RPMI7951 (cell line): ENCODE measurements at places on chromosomes 3 and 15. TPM values are rescaled to one million over a fixed set of nuclear protein-coding genes. Genes with fewer than 3 reads are reported as not detected.

Gene RGMA
- total RNA-seq: not detected in 2 replicates

Gene UBAP1L
- total RNA-seq: 0.12 and 0.39 TPM in 2 replicates

Gene PLAAT1
- not detected in 2 replicates for total RNA-seq

Gene CNTN4
- not detected in 2 replicates for total RNA-seq

Gene LIPH
- total RNA-seq: not detected in 2 replicates

Gene SCN5A
- total RNA-seq: under 0.01 and 0.59 TPM in 2 replicates

Gene UCN2
- total RNA-seq: 4.3 and 7.2 TPM in 2 replicates

Gene ADAMTS17
- total RNA-seq: 1.6 and 2.7 TPM in 2 replicates

Gene CCDC54
- not detected in 2 replicates for total RNA-seq

Gene GNAT1
- not detected in 2 replicates for total RNA-seq

Gene XCR1
- not detected in 2 replicates for total RNA-seq

Gene SLC38A3
- not detected in 2 replicates for total RNA-seq

Gene RNU5B-1
- total RNA-seq: not detected in 2 replicates

Gene ZKSCAN7
- 3.6 and 5.8 TPM in 2 replicates for total RNA-seq

Gene NUTM1
- under 0.01 TPM in 1 of 2 replicates, not detected in the other for total RNA-seq

Gene RBPMS2
- not detected in 2 replicates for total RNA-seq

Gene CKMT1A
- total RNA-seq: 0.24 TPM in 1 of 2 replicates, not detected in the other

Gene CPEB1
- total RNA-seq: 6.1 and 12.1 TPM in 2 replicates

Gene AP2M1
- 699 and 754 TPM in 2 replicates for total RNA-seq

Gene TIMP4
- total RNA-seq: 0.10 TPM in 1 of 2 replicates, not detected in the other

Gene SLC28A2
- total RNA-seq: not detected in 2 replicates

Gene RPL39L
- 142 and 143 TPM in 2 replicates for total RNA-seq

Gene TERC
- total RNA-seq: 45.8 and 88.5 TPM in 2 replicates

Gene ZPLD1
- 0.20 TPM in 1 of 2 replicates, not detected in the other for total RNA-seq

Gene RAP2B
- total RNA-seq: 10.0 and 10.3 TPM in 2 replicates

Gene PSTPIP1
- total RNA-seq: 0.29 TPM in 1 of 2 replicates, not detected in the other

Gene HCLS1
- total RNA-seq: 0.24 and 0.39 TPM in 2 replicates

Gene ABI3BP
- 0.29 and 0.48 TPM in 2 replicates for total RNA-seq

Gene SGO1
- total RNA-seq: 26.0 and 33.8 TPM in 2 replicates

Gene SLC12A1
- 0.10 TPM in 1 of 2 replicates, not detected in the other for total RNA-seq

Gene KBTBD13
- not detected in 2 replicates for total RNA-seq

Gene CLDN18
- not detected in 2 replicates for total RNA-seq

Gene TNK2
- total RNA-seq: 7.1 and 8.7 TPM in 2 replicates

Gene PARP15
- total RNA-seq: 0.10 TPM in 1 of 2 replicates, not detected in the other

Gene ZNF80
- not detected in 2 replicates for total RNA-seq

Gene CHRM5
- not detected in 2 replicates for total RNA-seq

Gene FOXL2NB
- total RNA-seq: under 0.01 TPM in 1 of 2 replicates, not detected in the other

Gene PPM1M
- 11.0 and 12.3 TPM in 2 replicates for total RNA-seq

Gene AP3B2
- total RNA-seq: 1.4 and 1.7 TPM in 2 replicates

Gene ZIC1
- 12.1 and 12.2 TPM in 2 replicates for total RNA-seq

Gene PRR20G
- not detected in 2 replicates for total RNA-seq

Gene CEP19
- total RNA-seq: 9.4 and 11.2 TPM in 2 replicates

Gene PLSCR5
- not detected in 2 replicates for total RNA-seq

Gene SERPINI2
- not detected in 2 replicates for total RNA-seq

Gene C3orf22
- total RNA-seq: not detected in 2 replicates

Gene GATM
- total RNA-seq: 0.68 and 1.4 TPM in 2 replicates

Gene SYNM
- 6.6 and 7.3 TPM in 2 replicates for total RNA-seq

Gene SLITRK3
- total RNA-seq: not detected in 2 replicates

Gene SELENOK
- 145 and 165 TPM in 2 replicates for total RNA-seq

Gene SERINC4
- total RNA-seq: not detected in 2 replicates

Gene BCL6
- total RNA-seq: 5.8 and 10.1 TPM in 2 replicates

Gene SLC7A14
- total RNA-seq: 0.12 TPM in 1 of 2 replicates, not detected in the other

Gene CLDND1
- 153 and 181 TPM in 2 replicates for total RNA-seq

Gene RASGRF1
- 7.5 and 8.7 TPM in 2 replicates for total RNA-seq

Gene LRRN1
- total RNA-seq: not detected in 2 replicates

Gene LXN
- 13.6 and 21.6 TPM in 2 replicates for total RNA-seq

Gene MYLK
- total RNA-seq: 94.7 and 103 TPM in 2 replicates

Gene GOLGA8J
- not detected in 2 replicates for total RNA-seq

Gene GP9
- total RNA-seq: not detected in 2 replicates
